ENCODE measurements at places on chromosomes 7 and 10.
A peak's percentile ranks its signal among the peaks of the same experiment; 100 is the strongest.

DNA sequence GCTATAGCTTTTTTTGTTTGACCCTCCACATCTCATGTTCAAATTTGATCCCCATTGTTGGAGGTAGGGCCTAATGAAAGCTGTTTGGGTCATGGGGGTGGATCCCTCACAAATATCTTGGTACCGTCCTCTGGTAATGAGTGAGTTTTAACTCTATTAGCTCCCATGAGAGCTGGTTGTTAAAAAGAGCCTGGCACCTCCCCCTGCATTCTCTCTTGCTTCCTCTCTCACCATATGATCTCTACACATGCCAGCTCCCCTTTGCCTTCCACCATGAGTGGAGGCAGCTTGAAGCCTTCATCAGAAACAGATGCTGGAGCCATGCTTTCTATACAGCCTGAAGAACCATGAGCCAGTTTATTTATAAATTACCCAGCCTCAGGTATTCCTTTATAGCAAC, 43.0 kb upstream of the IMMP2L start:
- DNase-seq: no peak

GRCh38 chr10:89526358-89526757, 9.0 kb downstream of the SLC16A12 start:
- no peak for DNase-seq

- no peak for DNase-seq
Measured at GRCh38 chr7:140650367-140650766, 9.8 kb upstream of the DENND2A start.

DNA sequence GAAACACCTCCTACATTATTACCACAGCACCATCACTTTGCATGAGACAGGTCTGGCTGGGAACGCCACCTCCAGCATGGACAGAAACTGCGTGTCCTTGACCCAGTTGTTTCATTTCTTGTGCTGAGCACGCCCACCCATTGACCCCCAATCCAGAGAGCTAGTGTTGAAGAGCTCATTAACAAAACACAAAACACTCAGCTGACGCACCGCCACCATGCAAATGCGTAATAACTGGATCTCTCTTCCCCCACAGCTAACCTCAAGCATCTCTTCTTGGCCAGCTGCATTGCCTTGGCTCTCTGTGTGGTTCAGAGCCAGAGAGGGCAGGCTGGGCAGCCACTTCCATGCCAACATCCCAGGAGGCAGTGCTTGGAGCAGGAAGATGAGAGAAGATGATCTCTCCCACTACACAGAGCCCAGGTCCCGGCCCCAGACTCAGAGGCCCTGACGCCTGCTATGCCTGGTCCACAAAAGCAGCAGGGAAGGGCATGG, 173.5 kb downstream of the PLXNA4 start:
- DNase-seq: no peak

DNA sequence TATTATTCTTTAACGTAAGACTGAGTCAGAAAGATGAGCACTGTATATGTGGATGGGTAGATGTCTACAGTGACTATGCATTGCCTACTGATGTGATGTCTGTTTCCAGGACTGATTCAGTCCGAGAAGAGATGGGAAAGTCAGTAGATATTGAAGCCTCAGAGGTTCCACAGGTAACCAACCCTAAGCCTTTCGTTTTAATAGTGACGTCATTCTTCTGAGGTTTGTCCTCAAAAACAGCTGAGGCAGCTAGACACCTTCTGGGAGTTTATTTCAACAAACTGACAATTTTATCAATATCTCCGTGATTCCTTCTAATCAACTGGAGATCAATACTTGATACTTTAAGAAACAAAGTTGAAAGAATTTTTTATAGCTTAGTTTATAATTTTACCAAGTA, 171.6 kb downstream of the LHFPL3 start:
- DNase-seq: no peak

- peak; percentile 83 for DNase-seq
Measured at GRCh38 chr7:99616359-99617191, at the start of gene ZSCAN25. TSS of gene ZSCAN25 (plus strand) at chr7:99616946. CDS start at chr7:99619607, 2,661 bp downstream.

GRCh38 chr7:2824678-2825461, 19.2 kb downstream of the GNA12 start:
- no peak for DNase-seq

GRCh38 chr10:4215485-4215884, 430.5 kb upstream of the KLF6 start:
- DNase-seq: no peak

DNA sequence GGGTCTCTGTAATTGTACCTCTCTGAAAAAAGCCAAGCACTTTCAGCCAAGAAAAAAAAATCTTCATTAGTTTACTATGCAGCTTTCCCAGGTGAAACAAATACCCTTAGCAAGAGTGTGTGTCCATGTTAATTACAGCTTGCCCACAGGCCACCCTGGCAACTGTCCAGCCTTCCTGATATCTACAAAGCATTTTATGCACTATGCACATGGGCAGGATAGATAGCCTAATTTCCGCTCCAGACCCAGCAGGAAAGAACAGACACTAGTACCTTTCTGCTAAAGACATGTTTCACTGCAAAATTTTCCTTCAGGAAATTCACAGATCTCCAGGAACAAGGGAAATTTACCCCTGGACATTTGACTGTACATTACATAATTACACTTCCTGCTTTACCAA, 24.4 kb downstream of the CACNA2D1 start:
- no peak for DNase-seq

- no peak for DNase-seq
Measured at GRCh38 chr7:119288416-119288815, 984.6 kb upstream of the KCND2 start.

GRCh38 chr10:125363791-125364190, 203.4 kb upstream of the CTBP2 start:
- DNase-seq: no peak

DNA sequence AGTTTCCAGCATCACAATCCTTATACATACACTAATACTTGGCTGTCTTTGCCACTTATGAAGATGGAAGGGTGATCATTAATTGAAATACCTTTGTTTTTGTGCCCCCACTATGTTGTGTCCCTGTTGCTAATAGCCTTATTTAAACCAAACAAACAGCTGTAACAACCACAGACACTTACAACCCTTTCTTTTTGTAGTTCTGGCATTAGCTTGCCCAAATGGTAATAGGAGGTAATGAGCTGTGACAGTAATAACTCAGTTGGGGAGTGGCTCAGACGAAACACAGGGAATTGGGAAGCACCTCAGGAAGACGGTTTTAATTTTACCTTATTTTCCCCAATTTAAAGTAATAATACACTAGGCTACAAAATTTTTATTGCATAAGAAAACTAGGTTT, 83.4 kb downstream of the MDFIC start:
- no peak for DNase-seq
